ENCODE measurements at places on chromosomes 5 and 9.

- peak; percentile 97 for DNase-seq
Observed at GRCh38 chr9:132026932-132027585, 52.6 kb downstream of the MED27 start.

DNA sequence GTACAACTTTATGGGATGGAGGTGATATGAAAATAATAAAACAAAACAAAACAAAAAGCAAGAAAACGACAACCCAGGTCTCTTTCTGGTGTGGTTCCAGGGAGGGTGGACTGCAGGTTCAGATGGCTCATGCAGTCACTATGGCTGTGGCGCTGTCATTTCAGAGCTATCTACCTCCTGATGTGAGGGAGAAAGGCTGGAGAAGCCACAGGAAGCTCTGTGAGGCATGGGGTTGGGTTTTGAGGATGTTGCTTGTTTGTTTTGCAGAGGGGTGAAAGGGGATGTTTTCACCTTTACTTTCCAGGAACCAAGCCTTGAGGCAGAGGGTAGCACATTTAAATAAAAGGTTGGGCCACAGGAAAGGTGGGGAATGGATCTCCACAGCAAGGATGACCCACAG lies 18.7 kb downstream of the NIPAL4 start:
- no peak for DNase-seq

DNA sequence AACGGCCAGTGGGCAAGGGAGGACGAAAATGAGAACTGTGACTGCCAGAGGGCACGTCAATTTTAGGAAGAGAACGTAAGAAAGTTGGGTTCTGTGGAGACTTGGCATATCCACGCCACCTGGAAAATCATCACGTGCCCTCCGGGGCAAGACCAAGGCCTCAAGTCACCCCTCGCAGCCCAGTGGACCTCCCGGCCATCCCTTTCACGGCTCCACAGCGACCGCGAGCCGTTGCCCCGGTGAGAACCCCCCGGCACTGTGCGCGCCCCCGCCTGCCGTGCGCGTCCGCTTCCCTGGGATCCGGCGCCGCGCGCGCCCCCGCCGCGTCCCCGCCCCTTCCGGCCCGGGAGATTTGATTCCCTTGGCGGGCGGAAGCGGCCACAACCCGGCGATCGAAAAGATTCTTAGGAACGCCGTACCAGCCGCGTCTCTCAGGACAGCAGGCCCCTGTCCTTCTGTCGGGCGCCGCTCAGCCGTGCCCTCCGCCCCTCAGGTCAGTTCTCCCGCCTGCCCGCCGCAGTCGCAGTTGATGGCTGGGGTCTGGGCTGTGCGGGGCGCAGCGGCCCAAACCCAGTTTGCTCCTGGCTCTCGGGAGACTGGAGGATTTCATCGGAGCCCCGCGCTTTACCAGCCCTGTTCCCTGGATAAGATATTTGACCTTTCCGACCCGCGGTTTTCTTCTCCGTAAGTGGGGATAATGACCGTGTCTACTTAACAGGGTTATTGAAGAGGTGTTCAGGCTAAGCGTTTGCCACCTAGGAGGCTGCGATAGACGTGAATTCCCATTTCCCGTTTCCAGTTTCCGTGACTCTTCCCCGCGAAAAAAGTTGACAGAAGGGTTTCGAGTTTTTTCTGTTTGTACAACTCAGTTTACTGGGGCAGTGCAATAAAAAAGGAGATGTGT lies at the start of gene MELK:
TSS of gene MELK (plus strand) at position 381 of the 904 bp plus-strand sequence. CDS start 8,787 bp downstream, outside the sequence.
- DNase-seq: peak; percentile 89

DNA sequence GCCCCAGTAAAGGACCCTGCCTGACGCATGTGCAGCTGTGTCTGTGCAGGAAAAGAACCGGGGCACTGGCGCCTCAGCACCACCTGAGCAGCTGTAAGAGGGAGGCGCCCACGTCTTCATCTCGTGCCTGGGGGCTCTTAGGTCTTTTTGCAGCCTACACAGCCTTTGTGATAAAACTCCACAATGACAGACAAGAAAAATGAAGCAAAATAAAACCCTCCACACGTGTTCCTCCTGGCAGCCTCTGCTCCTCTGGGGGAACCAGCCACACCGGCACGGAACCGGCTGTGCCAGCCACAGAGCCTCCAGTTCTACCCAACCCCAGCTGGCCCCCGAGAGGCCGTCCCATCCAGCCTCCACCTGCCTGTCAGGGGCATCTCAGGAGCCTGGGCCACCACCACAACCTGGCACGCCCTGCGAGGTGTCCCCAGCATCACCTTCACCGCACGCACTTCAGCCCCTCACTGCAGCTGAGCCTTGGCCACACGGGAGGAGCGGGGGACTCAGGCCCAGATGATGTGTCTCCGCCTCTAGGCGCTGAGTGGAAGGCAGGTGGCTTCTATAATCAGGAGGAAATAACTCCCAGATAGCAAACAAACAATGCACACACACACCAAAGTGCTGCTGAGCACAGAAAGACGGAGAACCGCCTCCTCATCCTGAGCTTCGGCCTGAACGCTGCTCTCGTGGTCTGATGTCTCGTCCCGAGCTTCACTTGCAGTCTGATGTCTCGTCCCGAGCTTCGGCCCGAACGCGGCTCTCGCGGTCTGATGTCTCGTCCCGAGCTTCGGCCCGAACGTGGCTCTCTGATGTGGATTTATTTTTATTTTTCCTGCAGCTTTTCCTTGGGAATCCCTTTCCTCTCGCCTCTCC lies 28.6 kb upstream of the NSMF start:
- no peak for DNase-seq

- no peak for DNase-seq
Observed at GRCh38 chr9:85155352-85155751, 485.8 kb downstream of the NTRK2 start.

GRCh38 chr9:108382310-108382709 lies 473.5 kb downstream of the ACTL7B start:
- no peak for DNase-seq
